NCI-H69 (cell line): ENCODE measurements at places on chromosomes 1 and 21.

- DNase-seq, result peak; percentile 86
Measured at GRCh38 chr1:180953291-180954004, 40.8 kb downstream of the KIAA1614 start.

DNA sequence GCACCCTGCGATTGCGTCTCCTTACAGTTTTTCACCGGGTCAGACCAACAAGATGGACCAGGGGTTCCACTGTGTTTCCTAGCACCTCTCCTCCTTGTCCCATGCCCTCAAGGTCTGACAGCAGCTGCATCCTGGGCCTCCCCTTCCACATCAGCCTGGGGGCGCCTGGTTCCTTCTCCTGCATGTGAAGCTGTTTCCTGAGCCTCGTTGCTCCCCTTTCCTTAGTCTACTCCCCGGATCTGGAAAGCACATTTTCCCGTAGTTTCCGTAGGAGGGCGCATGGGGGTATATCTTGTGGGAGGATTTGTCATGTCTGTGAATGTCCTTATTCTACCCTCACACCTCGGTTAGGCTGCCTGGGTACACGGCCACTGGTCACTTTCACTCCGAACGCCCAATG is 6.1 kb downstream of the PRDM15 start:
- DNase-seq, result no peak

DNA sequence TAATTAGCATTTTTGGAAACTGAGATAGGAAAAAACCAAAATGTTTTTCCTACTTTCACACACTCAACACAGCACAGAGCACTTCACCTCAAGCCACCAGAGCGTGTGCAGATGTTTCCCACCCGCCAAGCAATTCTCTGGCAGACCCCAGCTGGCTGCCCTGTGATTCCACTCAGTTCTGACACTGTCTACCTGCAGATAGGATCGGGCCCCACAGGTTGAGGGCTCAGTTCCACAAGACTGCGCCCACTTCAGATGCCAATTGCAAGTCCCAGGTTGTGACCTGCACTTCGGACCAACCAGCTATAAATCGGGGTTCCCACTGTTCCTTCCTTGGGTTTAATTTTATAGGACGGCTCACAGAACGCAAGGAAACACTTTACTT is 9.9 kb downstream of the KIAA1614 start:
- DNase-seq, result no peak

DNA sequence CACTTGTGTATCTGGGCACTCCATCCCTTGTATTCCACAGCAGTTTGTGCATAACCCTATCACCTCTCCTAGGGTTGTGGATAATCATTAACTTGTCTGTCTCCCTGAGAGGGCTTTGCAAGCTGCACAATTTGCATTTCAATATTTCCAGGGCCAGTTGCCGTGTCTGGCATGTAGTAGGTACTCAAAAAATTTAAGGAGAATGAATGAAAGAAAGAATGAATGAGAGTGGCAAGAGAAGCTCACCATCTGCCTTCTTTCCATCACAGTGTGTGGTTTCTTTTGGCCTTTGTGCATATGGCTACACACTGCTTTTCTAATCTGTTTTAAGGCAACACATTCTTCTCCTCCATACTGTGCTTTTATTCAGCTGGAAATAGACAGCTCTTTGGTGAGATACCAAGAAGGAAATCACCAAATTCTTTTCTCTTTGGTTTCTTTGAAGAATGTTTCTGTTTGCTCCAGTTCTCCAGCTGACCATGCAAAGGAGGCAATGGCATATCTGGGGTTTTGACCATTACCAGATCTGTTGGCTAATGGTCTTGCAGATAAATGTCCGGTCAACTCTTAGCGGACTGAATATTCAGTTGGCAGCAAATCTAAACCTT is 49.4 kb downstream of the NGF start:
- no peak for DNase-seq

- DNase-seq, result no peak
Measured at GRCh38 chr1:27868932-27869718, 3.2 kb upstream of the THEMIS2 start.

GRCh38 chr21:20789729-20790500 is 208.3 kb upstream of the NCAM2 start:
- DNase-seq, result peak; percentile 40

GRCh38 chr1:199639453-199639852 is 388.1 kb upstream of the NR5A2 start:
- DNase-seq, result peak; percentile 27

- DNase-seq, result no peak
Measured at GRCh38 chr1:119266386-119266785, 102.2 kb upstream of the HAO2 start.

DNA sequence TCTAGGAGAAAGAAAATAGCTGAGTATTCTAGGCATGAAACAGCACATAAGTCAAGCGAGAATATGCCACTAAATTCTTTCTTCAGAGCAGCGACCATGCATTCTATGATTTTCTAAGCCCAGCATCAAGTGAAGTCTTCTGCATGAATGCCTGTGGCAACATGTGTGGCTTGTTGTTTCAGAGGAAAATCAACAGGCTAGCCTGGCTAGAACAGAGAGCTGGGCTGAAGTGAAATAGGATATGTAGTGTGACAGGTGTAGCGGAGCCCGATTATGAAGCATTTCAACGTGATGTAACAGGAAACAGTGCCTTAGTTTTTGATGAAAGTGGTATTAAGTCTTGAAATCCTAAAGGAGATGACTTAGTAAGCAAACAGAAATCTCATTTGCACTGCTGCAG is 7.0 kb downstream of the CSDE1 start:
- DNase-seq, result no peak

- DNase-seq, result peak; percentile 96
Measured at GRCh38 chr1:153626904-153627714, at the start of gene S100A13. Gene S100A13, minus strand, starts transcription at chr1:153627505. Its CDS starts 1,033 bp downstream, at chr1:153626472.
